Upper lobe of left lung (tissue), 6 donors: ENCODE measurements at places on chromosomes 5 and 9.

GRCh38 chr9:87469793-87470465 is 27.7 kb upstream of the DAPK1 start:
- no peaks in the 10 kb centered on the region for H3K4me1 ChIP-seq
- no peaks in the 10 kb centered on the region for H3K27me3 ChIP-seq
- DNase-seq: no peak
- no peak overlapping the region for H3K4me3 ChIP-seq
- no peaks in the 10 kb centered on the region for H3K36me3 ChIP-seq

- no peak overlapping the region for H3K27ac ChIP-seq
- H3K36me3 ChIP-seq: peaks cover 12% of the 10 kb centered on the region
- H3K27me3 ChIP-seq: no peaks in the 10 kb centered on the region
- no peak for DNase-seq
- H3K4me3 ChIP-seq: no peak overlapping the region
These were observed 15.9 kb downstream of the CYSTM1 start for GRCh38 chr5:140190872-140191218.

DNA sequence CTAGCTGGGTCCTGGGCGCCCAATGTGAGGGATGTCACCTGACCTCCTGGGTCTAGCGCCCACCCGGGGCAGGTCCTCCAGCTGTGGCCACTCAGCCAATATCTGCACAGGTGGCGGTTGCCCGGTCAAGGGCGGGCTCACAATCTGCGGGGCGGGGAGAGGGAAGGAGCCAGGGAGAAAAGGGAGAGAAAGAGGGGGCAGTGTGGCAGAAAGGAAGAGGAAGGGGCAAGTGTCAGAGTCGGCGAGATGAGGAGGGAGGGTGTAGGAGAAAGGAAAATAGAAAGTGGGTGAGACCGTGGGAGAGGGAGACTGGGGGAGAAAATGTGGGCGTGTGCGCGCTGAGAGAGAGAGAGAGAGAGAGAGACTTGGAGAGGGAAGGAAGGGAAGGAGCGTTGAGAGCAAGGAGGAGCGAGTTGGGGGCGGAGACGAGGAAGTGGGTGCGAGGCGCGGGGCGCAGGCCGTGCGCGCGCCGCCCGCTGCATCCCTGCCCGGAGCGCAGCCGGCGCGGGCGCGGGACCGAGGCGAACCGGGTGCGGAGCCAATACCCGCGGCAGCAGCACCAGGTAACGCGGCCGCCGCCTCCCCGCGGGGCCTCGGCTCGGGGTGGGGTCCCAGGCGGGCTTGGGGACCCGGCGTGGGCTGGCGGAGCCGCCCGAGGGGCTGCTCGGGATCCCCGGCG is at the start of gene HRH2:
HRH2 (plus strand) TSS at position 479 of the 679 bp plus-strand sequence. CDS start 25,163 bp downstream, outside the sequence.
- peak; percentile 90 for DNase-seq
- no peaks in the 10 kb centered on the region for H3K27me3 ChIP-seq
- peaks cover 12% of the 10 kb centered on the region for H3K4me1 ChIP-seq
- H3K27ac ChIP-seq: peak within 1 kb of the TSS; percentile 78

- H3K4me3 ChIP-seq: no peak overlapping the region
These were observed 149.7 kb downstream of the ENC1 start for GRCh38 chr5:74490814-74491213.

- no peaks in the 10 kb centered on the region for H3K27me3 ChIP-seq
- no peak overlapping the region for H3K4me3 ChIP-seq
- DNase-seq: no peak
- no peaks in the 10 kb centered on the region for H3K36me3 ChIP-seq
- no peak overlapping the region for H3K27ac ChIP-seq
These were observed 839.3 kb upstream of the WWC1 start for GRCh38 chr5:167452136-167452535.

DNA sequence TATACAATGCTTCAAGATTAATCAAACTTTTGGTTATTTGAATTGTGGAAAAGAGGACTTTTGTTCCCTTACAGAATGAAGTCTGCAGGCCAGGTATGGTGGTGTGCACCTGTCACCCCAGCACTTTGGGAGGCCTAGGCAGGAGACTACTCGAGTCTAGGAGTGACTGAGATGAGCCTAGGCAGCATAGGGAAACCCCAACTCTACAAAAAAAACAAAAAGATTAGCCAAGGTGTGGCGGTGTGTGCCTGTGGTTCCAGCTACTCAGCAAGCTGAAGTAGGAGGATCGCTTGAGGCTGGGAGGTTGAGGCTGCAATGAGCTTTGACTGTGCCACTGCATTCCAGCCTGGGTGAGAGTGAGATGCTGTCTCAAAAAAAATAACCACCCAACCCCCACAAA is 9.3 kb downstream of the CCNH start:
- H3K4me3 ChIP-seq: no peak overlapping the region
- H3K36me3 ChIP-seq: peaks cover 91% of the 10 kb centered on the region
- DNase-seq: no peak
- H3K27me3 ChIP-seq: no peaks in the 10 kb centered on the region
- H3K4me1 ChIP-seq: peaks cover 9% of the 10 kb centered on the region
- H3K27ac ChIP-seq: no peak overlapping the region

DNA sequence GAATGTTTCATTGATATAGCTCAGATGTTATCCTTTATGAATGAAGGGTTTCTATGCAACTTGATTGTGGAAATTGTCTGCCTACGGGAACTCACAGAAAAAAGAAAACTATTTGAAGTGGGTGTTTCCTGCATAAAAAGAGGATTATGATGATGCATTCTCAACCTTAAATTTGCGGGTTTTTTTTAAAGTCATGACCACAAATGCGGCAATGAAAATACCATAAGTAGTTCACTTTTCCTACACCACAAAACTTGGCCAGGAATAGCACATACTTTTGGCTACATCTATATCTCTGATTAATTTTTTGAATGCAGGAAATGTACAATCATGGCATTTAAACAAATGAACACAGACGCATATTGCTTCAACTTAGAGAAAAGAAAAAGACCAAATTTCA is 754.7 kb downstream of the DTWD2 start:
- H3K4me3 ChIP-seq: no peak overlapping the region
- no peaks in the 10 kb centered on the region for H3K4me1 ChIP-seq
- no peak for DNase-seq
- no peaks in the 10 kb centered on the region for H3K36me3 ChIP-seq

DNA sequence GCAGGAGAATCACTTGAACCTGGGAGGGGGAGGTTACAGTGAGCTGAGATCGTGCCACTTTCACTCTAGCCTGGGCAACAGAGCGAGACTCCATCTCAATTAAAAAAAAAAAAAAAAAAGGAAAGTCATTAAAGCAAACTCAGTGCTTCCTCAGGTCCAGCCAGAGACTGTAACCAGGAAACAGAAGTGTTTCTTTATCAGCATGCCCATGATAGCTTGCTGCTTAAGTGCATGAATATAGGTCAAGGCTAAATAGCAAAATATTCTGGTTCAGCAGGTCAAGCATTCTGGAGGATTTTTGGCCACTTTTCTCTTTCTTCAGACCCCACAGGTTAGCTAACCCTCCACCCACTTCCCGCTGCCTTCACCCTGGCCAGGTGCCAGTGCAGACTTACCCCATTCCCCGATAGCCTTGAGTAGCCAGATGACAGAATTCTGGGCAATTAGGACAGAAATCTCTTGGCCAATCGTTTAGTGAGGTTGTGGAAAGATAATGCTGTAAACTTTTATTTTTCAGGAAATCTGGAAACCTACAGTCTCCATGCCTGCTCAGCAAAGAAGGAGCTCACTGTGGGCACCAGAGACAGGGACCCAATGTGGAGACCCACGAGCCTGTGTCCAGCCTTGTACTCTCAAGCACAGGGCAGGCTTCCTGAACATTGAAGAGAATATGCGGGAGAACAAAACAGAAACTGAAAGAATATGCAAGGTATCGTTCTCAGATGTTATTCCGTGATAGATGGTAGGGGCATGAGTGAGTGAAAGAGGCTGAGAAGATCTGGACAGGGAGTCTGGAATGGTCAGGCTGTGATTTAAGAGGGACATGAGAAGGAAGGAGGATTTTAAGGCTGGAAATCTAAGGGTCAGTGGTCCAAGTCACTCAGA is 4.2 kb upstream of the UGT3A2 start:
- peak overlapping the region; percentile 24 for H3K4me3 ChIP-seq
- H3K4me1 ChIP-seq: peaks cover 3% of the 10 kb centered on the region
- DNase-seq: no peak
- no peaks in the 10 kb centered on the region for H3K36me3 ChIP-seq

GRCh38 chr5:134114886-134115805 is 665 bp downstream of the TCF7 start:
- H3K36me3 ChIP-seq: no peaks in the 10 kb centered on the region
- peak; percentile 36 for DNase-seq
- peak overlapping the region; percentile 69 for H3K27ac ChIP-seq
- H3K4me3 ChIP-seq: peak overlapping the region; percentile 57

DNA sequence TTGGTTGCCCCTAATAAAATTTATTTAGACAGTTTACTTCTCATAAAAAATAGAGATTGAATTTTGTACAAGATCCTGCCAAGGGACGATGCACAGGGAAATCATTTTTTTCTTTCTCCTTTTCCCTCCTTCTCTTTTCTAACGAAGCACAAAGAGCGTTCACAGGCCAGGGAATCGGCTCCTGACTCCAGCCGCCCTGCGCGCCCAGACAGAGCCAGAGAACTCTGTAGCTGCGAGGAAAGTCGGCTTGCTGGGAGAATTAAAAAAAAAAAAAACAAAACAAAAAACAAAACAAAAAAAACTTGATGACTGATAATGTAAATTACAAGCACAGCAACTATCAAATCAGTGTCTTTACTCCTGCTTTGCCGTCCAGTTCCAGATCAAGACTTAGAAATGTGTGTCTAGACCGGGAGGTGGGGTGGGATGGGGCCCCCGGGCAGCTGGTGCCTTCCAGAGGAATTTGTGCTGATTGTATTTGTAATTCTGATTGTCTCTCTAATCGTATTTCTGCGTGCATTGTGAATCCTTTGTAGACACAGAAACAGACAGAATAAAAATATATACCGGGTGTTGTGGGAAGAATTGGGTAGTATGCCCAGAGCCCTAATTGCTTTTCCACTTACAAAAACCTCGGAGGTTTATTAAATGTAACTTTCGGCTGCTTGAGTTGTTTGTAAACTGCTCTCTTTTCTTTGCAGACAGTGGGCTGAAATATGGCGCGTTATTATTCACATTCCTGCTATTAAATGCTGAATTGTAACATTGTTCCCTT is 3.6 kb upstream of the OTP start:
- no peak for DNase-seq
- no peaks in the 10 kb centered on the region for H3K36me3 ChIP-seq
- peaks cover 75% of the 10 kb centered on the region for H3K27me3 ChIP-seq
- H3K4me3 ChIP-seq: no peak overlapping the region
- peaks cover 23% of the 10 kb centered on the region for H3K4me1 ChIP-seq
- no peak overlapping the region for H3K27ac ChIP-seq

GRCh38 chr5:75617736-75618352 is 6.6 kb downstream of the ANKDD1B start:
- DNase-seq: no peak
- H3K4me1 ChIP-seq: peaks cover 9% of the 10 kb centered on the region
- H3K27ac ChIP-seq: no peak overlapping the region
- H3K36me3 ChIP-seq: no peaks in the 10 kb centered on the region
- H3K4me3 ChIP-seq: no peak overlapping the region

DNA sequence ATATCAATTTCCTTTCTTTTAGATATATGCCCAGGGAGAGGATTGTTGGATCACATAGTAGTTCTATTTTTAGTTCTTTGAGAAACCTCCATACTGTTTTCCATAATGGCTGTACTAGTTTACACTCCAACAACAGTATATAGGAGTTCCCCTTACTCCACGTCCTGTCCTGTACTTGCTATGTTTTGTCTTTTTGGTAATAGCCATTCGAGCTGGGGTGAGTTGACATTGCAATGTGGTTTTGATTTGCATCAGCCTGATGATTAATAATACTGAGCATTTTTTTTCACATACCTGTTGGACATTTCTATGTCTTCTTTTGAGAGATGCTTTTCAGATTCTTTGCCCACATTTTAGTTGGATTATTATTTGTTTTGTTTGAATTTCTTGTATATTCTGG is 445.9 kb downstream of the NTRK2 start:
- H3K36me3 ChIP-seq: no peaks in the 10 kb centered on the region
- H3K27ac ChIP-seq: no peak overlapping the region
- H3K4me3 ChIP-seq: no peak overlapping the region
- no peaks in the 10 kb centered on the region for H3K4me1 ChIP-seq

DNA sequence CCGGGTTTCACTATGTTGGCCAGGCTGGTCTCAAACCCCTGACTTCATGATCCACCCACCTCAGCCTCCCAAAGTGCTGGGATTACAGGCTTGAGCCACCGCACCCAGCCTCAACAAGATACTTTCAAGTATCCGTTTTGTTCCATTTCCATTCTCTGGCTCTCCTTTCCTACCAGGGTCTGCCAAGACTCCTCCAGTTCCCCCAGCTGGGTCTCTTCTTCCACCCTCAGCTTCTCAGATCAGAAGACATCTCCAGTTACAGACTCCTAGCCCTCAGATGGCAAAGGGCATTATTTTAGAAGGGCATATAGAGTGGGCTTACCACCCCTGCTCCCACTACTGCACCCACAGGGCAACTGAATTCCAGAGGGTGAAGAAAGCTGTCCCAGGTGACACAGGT is 1.5 kb upstream of the PDGFRB start:
- no peak for DNase-seq
- H3K36me3 ChIP-seq: no peaks in the 10 kb centered on the region
- H3K27me3 ChIP-seq: no peaks in the 10 kb centered on the region
- H3K4me3 ChIP-seq: no peak overlapping the region

DNA sequence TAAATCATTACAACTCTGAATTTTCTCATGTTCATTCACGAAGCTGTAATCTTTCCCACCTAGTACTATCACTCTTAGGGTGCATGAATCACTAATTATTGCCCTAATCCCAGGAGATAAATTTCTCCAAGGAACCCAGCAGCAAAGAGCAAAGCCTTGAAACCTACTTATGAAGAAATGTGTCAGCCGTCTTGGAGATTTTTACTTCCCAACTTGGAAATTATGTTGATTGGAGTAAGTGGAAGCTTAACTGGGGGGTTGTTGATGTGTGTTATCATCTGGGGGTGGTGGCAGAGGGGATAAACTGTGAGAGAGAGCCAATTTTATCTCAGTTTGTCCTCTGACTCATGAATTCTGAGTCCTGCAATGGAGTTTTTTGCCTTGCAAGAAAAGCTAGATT is 440.5 kb upstream of the WWC1 start:
- H3K27ac ChIP-seq: no peak overlapping the region
- H3K27me3 ChIP-seq: no peaks in the 10 kb centered on the region
- no peak for DNase-seq
- no peaks in the 10 kb centered on the region for H3K4me1 ChIP-seq

DNA sequence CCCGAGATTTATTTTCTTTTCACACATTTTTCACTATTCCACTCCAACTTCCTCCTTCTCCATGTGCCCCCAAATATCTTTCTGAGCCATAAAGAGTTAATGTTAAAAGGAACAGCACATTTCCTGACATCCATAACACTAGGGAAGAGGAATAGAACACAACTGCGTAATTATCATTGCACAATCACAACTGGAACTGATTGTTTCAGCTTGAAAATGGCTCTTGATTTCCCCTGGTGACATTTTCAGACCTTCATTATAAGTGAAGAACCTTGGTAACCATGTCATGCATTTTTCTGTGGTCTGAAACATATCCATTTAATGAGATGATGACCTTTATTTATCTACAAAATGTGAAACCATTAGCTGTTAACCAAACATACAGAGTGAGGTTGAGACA is 82.4 kb downstream of the PCSK1 start:
- H3K27ac ChIP-seq: no peak overlapping the region
- H3K4me1 ChIP-seq: no peaks in the 10 kb centered on the region
- no peak for DNase-seq
